ENCODE measurements at places on chromosomes 11 and 22. TPM values are rescaled to one million over a fixed set of nuclear protein-coding genes. Genes with fewer than 3 reads are reported as not detected.
A peak's percentile ranks its signal among the peaks of the same experiment; 100 is the strongest.

The UCP2 gene
- 16.6 TPM for total RNA-seq

DNA sequence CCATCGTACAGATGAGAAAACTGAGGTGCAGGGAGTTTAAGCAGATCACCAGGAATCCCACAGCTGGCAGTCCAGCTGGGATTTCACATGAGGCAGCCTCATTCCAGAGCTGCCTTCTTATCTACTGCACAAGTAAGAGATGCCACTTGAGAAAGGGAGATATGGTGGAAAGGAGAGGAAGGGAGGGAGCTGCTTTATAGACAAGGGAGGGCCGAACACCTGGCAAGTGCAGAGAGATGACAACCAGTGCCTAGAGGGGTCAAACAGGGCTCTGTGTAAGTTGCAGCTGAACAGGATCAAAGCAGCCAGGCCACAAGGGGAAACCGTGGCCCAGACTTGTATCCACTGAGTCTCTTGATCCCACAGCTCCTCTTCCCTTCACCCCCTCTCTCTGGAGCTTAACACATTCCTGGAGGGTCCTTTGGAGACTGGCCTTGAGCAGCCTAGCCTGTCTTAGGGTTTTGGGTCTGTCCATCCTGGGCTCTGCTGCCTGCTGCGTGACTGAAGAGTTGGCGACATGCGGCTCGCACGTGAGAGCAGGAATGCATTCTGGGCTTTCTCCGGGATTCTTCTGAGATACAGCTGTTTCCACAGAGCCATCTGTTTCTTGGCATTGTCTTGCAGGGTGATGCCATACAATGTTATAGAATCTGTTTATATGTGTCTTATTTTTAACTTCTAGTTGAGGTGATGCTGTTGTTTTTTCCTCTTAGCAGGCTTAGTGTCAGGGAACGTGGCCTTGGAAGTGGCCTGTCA is 268.5 kb upstream of the SYN3 start:
- no peak for DNase-seq

DNA sequence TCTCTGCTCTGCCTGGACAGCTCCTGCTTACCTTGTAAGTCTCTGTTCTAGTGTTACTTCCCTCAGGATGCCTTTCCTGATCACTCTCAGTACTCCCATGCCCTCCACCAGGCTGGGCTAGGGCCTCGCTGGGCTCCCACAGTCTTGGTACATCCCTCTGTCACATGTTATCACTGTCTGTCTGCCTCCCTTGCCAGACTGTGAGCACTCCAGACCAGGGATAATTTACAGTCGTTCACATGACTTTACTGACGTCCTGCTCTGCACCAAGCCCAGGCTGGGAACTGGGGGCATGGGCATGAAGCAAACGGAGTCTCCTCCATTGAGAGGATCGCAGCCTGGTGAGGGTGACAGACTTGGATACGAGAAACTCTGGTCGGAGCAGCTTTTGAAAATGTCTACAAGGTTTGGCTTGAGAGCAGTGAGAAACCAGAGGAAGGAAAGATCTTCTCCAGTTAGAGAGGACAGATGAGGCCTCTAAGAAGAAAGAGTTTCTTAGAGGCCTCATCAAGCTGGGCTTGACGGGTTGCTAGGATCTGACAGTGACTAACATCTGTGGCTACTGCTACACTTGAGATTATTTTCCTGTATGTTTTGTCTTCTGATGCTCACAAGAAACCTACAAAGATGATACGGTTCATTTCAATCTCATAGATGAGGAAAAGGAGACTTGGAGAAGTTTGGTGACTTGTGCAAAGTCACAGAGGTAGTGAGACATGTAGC is 12.5 kb downstream of the USP35 start:
- DNase-seq: no peak

The DCPS gene
- total RNA-seq: 33.2 TPM

DNA sequence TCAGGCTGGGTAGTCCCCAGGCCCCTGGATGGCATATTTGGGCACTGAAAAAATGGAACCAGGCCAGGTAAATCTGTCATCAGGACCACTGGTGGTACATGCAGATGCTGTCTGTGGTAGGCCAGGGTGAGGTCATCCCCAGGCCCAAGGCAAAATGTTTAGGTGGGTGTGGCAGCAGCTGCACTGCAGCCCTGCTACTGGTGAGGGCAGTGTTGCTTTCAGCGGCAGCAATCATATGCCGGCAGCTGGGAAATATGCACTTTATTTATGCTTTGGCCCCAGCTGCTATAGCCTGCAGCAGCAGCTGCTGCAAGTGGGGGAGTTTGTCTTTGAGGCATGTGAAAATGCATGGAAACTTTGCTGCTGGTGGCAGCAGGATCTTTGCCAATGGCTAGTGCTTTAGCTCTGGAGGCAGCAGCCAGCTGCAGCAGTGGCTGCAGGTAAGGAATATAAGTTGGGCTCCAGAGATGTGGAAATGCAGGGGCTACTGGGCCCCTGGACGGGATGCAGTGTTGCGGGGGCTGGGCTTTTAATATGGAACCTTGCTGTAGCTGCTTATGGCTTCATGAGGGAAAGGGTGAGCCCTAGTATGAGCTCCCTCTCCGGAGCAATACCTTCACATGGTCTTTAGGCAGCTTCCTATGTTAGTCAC is 365.7 kb upstream of the CADM1 start:
- no peak for DNase-seq

The MAPK8IP2 gene
- 2.9 TPM for total RNA-seq

GRCh38 chr22:46085828-46086576 is 64.3 kb upstream of the PPARA start:
- DNase-seq: peak; percentile 88

The CABP4 gene
- total RNA-seq: 25.4 TPM

DNA sequence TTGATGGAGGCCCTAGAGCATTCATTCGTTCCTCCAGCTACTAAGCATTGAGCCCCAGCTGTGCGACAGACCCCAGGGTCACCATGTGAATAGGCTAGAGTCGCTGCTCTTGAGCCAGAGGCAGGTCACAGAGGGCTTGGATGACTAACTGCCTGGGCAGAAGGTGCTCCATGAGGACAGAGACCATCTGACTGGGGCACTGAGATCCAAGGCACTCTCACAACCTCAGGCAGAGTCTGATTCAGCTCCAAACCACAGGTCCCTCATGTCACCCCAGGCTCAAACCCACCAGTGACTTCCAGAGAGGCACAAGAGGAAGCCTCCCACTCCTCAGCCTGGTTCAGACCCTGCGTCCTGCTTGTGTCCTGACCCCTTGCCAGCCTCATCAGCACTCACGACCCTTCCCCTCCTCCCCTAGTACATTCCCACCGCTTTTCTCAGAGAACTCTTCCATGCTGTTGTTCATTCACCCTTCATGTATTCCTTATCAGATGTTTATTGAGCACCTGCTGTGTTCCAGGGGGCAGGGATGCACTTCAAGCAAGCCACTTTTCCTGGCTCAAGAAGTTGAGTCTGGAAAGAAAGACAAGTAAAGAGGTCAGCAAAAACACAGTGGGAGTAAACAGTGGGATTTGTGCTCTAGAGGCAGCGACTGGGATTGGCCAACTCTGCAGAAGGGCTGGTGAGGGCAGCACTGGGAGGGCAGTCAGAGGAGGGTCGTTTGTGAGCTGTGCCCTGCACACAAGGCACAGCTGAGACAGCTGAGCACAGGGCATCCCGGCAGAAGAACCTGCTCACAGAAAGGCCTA is 9.3 kb downstream of the OAF start:
- no peak for DNase-seq

DNA sequence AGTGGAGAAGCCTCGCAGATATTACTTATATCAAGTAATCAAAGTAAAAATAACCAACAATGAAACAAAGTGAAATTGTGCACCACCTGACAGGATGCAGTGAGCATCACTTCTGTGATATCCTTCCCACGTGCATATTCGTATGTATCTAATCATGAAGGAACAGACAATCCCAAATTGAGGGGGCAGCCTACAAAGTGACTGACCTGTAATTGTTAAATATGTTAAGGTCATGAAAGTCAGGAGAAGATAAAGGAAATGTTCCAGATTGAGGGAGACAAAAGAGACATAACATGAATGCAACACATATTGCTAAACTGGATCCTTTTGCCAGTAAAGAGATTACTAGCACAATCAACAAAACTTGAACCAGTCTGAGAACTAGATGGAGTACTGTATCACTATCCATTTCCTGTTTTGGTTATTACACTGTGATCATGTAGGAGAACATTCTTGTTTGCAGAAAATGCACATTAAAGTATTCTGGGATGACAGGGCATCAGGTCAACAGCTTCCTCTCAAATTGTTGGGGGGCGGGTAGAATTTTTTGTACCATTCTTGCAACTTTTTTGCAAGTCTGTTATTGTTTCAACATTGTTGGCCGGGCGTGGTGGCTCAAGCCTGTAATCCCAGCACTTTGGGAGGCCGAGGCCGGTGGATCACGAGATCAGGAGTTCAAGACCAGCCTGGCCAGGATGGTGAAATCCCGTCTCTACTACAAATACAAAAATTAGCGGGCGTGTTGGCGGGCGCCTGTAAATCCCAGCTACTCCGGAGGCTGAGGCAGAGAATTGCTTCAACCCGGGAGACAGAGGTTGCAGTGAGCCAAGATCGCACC is 2.0 kb downstream of the SBF2 start:
- no peak for DNase-seq

DNA sequence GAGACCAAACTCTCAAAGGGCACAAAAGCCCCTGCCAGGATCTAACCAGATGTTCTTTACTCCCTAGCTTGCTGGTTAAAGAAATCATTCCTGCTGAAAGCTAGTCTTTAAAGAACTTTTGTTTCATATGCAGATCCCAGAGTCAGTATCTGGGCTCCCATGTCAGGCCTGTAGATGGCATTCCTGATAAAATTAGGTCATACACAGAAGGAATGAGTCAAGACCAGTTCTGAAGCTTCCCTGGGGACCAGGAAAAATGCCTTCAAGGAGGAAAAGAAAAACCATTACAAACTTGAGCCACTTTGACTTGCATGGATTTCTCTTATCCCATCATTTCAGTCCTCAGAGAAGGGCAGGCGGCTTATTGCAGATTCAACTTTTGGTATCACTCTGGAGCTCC is 5.9 kb downstream of the DBX1 start:
- no peak for DNase-seq

DNA sequence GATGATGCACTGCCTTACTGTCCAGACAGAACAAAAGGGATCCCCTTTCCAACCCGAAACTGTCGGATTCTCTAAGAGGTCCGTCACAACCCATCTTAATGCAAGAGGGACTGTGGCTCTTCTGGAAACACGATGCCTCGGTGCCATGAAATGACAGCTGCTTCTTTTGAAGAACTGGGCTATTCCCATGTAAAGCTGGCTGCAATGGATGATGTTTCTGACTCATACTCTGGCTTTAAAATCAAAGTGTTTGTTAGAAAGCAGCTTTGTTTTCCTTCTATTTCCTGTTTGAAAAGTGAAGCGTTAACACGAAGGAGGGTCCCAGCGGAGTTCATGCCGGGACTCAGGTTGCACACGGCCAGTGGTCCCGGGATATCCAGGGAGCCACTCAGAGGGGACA is 3.1 kb downstream of the TP53AIP1 start:
- DNase-seq: no peak

- DNase-seq: no peak
Observed at GRCh38 chr22:48316257-48317250, 1511.1 kb downstream of the BRD1 start.

The FXYD2 gene
- total RNA-seq: 7.9 TPM

DNA sequence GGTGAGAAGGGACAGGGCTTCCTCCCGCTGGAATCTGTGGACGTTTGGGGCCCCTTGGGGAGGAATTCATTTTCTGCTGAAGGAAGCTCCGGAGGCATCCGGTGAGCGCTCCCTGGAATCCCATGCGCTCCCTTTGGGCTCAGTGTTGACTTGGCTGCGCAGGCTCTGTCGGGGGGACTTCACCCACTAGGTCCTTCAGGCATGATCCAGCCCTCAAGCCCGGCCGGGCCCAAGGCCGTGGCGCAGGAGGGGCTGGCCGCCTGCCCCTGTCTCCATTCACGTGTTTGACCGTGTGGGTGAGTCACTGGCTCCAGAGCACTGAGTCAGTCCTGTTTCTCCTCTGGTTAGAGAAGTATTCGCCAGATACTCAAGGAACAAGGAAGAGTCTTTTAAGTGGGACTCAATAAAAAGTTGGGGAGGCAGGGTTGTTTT is 1.4 kb downstream of the CTTN start:
- DNase-seq: peak; percentile 89

DNA sequence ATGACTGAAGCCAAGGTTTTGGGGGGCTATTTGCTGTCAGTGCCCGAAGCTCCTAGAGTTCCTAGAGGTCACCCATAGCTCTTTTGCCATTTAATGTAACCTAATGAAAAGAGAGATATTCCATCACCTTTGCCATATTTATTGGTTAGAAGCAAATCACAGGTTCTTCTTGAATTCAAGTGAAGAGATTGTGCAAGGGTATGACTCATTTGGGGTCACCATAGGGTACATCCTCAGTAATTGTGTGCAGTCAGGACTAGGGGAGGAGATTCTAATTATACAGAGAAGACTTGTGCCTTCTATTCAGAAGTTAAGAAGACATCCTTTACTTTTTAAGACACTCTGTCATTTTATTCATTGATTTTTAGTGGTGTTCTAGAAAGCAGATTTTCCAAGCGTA is 6.9 kb upstream of the PRAME start:
- no peak for DNase-seq

DNA sequence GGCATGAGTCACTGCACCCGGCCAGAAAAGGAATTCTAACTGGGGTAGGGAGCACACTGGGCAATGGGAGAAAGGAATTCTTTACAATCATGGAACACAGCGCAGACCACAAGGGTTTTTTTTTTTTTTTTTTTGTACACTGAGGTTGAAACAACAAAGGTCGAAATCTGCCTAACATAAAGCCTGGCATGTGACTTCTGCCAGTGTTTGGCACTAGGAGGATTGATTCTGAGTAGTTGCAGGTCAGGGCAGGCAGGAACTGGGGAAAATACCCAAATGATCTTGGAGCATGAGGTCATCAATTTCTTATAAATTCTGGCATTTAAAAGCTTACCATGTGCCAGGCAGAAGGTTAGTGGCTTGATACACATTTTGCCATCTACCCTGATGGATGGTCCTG is 202.0 kb upstream of the SNX19 start:
- DNase-seq: no peak

The C22orf15 gene
- total RNA-seq: not detected

The NFRKB gene
- total RNA-seq: 26.4 TPM

The UPB1 gene
- 0.22 TPM for total RNA-seq

The MMP3 gene
- total RNA-seq: not detected

Measured in Calu3 (cell line).